ENCODE measurements at places on chromosomes 7 and 10.

GRCh38 chr7:46461334-46461777 is 540.3 kb upstream of the IGFBP3 start:
- DNase-seq: no peak

DNA sequence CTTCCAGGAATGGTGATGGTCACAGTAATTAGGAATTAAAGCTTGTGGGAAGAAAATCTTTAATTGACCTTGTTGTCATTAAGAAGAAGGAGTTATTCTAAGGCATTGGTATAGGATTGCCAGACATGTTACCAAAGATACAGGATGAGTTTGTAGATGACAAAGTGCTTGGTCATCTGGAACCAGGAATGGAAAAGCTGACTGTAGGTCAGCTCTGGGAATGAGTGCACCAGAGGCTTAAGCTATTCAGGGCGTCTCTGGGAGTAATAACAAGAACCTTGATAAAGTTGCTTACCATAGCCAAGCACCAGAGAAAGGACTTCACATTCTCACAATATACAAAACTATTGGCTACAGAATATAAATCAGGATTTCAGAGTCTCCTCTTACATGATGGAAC is 89.0 kb downstream of the PHTF2 start:
- DNase-seq: no peak

DNA sequence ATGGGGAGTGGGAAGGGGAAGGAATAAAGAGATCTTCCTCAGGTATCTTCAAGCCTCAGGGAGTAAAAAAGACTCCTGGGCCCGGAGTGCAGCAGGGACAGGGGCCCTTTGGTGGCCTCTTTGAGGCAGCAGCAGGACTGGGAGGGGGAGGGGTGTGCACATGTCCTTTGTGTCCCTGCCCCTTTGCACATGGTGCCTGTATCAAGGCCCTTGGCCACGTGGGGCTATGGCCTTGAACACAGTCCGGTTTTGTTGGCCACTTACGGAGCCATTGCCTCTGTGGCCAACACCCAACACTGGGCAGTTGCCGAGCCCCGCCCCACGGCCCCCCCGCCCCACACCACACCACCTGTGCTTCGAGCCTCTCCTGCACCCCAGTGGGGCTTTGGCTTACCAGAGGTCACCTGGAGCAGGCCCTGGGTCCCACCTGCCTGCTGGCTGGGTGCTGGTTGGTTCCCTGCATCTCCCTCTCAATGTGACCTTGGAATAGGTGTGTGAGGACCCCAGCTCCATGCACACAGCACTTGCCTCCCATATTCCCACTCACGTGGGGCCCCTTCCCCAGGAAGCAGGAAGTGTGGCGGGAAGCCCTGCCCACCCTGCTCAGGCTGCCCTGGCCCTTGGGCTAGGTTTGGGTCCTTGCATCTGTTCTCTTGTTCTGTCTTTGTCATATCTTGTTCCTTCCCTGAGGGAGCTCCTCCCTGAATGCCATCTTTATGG is 5.4 kb downstream of the SAP25 start:
- no peak for DNase-seq

DNA sequence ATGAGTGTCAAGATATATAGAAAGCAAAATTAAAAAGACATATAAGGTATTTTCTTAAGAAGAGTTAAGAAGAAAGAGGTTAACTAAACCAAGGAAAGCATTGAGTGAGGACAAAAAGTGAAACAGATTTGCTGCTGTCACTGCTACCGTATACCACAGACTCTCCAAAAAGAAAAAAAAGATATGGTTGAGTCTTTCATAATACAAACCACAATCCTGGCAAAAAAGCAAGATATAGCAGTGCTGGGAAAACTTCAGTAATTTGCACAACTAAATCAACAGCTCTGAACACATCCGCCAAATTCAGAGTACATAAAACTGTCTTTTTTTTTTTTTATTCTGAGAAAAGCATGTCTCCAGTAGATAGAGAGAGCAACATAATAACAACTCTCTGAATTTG is 114.7 kb downstream of the ETV1 start:
- DNase-seq: no peak

DNA sequence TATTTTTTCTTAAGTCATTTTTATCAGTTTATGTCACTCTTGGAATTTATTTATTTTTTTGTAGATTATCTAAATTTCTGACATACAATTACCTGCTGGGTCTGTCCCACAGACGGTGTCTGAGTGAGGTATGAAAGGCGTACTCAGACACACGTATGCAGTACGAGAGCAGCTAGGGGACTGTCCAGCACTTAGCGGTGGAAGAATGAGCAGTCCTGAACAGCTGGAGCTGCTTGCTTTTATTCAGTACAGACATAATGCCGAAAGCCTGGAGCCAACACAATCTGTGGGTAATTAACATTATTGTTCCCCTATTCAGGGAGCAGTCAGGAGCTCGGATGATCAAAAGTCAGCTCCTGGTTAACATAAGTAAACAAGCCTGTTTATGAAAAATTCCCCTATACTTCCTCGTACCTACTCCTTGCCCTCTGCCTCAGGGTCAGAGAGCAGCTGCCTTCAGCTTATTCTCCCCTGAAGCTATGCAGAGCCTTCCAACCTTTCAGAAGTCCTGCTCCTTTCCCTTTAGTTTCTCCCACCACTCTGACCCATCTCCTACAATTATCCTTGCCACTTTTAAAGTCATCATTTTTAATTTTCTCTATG is 488.0 kb upstream of the POM121L12 start:
- no peak for DNase-seq

- no peak for DNase-seq
Observed at GRCh38 chr7:76267107-76267893, 35.2 kb upstream of the HSPB1 start.

DNA sequence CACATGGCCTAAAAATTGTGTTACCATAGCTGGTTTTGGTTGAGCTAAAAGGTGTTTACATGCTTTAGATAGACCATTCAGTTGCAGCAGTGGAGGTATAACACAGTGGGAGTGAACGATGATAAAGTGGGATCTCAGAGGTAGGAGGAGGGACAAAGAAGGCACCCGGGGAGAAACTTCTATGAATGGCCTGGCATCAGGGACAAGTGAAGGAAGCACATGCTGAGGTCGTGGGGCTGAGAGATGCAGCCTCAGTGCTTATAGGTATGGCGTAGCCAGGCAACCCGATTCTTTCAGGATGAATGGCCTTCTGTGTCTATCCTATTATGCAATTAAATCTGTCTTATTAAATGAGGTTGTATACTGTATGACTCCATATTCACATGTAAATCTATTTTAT is 3.9 kb upstream of the CDK6 start:
- no peak for DNase-seq

DNA sequence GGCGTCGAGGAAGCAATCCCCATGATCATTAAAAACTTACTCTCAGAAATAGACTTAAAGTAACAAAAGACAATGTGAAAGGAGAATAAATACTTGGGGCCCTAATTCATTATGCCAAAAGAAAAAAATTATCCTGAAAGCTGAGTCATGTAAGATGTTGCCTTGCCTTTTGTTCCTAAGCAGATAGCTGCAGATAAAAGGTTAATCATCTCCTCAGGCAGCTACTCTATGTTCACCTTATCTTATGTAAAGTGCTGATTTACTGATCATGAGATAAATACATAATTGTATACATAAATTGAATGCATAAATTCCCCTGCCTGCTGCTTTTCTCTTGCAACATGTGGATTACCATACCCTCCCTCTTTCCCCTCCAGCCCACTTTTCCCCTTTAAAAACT is 28.1 kb upstream of the CREB3L2 start:
- DNase-seq: no peak

DNA sequence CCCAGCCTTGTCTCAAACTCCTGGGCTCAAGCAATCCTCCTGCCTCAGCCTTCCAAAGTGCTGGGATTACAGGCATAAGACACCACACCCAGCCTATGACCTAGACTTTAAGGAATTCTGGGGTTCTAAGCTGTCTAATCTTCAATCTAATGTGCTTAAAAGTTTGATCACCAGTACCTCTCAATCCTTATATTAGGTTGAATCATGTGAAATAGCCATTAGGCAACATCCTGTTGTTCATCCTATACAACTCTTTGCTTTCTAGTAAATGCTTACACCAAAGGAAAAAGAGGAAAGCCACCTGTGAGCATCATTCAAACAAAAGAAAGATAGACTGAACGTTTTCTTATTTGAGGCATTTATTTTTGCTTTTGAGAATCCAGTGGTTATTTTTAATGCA is 56.0 kb downstream of the ATOH7 start:
- DNase-seq: no peak

DNA sequence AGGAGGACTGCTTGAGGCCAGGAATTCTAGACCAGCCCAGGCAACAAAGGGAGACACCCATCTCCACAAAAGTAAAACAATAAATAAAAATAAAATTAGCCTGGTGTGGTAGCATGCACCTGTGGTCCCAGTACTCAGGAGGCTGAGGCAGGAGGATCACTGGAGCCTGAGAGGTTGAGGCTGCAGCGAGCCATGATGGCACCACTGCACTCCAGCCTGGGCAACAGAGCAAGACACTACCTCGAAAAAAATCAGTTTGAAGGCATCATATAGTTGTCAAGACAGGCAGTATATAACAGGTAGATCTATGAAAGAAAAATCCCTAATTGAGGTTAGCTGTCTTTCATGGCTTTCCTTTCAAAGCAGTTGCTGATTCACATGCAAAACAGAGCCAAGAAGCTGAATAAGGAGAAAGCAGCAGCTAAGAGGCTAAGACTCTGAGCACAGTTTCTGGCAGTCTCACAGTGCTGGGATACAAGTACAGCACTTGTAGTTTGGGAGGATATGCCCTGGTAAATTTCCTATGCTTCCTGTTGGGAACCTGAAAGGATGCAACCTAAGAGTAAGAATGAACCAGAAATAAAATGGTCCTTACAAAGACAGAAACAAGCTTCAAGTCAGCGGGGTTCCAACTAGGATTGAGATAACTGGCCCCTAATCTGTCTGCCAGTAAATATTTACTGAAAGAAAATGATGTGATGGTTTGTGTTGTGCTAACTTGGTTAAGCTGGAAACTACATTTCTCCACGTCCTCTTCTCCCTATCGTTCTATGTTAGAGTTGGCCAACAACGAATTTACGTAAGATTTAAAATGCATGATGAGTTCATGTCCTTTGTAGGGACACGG is 368.5 kb upstream of the HPS1 start:
- no peak for DNase-seq

- no peak for DNase-seq
Observed at GRCh38 chr7:68805159-68805558, 793.1 kb upstream of the AUTS2 start.

- no peak for DNase-seq
Observed at GRCh38 chr7:3995187-3995586, 686.9 kb upstream of the FOXK1 start.

GRCh38 chr10:125742465-125742864 is 23.0 kb downstream of the EDRF1 start:
- DNase-seq: no peak

DNA sequence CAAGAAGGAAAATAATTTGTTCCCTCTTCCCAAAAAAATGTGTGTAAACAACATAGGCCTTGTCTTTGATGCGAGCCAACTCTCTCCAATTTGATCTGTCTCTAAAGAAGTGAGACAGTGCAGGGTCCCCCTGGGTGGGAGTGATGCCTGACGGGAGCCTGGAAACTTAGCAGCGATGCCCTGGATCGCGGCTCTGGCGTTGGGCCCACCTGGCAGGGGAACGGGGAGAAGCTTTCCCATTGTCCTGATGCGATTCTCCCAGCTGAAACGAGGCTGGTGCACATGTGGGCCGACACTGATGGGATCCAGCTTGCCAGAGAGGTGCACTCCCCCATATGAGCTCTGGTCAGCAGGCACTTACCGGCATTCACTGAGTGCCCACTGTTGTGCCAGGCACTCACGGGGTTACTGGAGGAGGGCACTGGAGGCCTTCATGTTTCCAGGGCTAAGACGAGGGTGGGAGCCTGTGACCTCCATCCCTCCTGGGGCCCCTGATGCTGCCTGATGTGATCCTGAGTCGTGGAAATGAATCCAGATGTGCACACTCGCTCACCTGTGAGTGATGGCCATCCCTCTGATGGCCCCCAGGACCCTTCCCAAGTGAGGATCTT is 132.8 kb downstream of the PTPN20 start:
- DNase-seq: no peak

GRCh38 chr10:100141446-100142087 is 44.3 kb downstream of the ERLIN1 start:
- no peak for DNase-seq

DNA sequence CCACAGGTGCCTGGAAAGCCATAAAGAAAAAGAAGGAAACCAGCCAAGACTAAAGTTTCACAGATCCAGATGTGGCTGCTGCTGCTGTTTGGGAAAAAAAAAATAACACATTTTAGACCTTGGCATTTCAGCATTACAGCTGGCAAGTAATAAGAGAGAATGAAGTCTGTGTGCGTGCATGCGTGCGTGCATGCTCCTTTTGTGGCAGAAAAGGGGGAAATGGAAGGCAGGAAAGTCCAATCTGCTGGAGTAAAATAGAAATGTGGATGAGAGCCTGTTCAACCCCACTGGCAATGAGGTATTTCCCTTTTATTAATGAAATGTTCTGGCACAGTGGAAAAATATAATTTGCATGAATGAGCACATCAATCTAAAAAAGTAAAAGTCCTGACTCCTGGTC is 137.0 kb upstream of the SEMA3A start:
- no peak for DNase-seq

- DNase-seq: no peak
Observed at GRCh38 chr7:116571037-116571436, 46.2 kb downstream of the CAV1 start.

- DNase-seq: no peak
Observed at GRCh38 chr7:27762062-27762461, 22.1 kb downstream of the TAX1BP1 start.

- DNase-seq: no peak
Observed at GRCh38 chr10:15385552-15386455, 14.7 kb upstream of the FAM171A1 start.

GRCh38 chr10:6838118-6838517 is 258.0 kb upstream of the PRKCQ start:
- DNase-seq: no peak

- DNase-seq: no peak
Observed at GRCh38 chr7:117731455-117731854, 141.8 kb downstream of the CTTNBP2 start.

- no peak for DNase-seq
Observed at GRCh38 chr7:129657363-129657762, 45.8 kb downstream of the NRF1 start.

DNA sequence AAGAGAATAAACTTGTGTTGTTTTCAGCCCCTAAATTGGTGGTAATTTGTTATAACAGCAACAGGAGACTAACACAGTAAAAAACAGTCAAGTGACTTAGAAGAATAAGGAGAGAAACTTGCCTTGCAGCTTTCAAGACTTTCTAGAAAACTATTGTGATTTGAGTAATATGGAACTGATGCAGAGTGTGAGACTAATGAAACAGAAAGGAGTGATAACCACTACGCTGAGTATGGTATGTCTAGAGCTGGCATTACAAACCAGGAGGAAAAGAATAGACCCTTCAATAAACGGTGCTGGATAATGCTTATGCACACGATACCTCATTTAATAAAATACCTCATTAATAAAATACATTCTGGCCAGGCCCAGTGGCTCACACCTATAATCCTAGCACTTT is 99.9 kb downstream of the CREM start:
- no peak for DNase-seq

Data from ureter (tissue), 1 donor.